ENCODE measurements at places on chromosomes 11 and 22.

GRCh38 chr11:3229673-3230630 is 2.3 kb downstream of the MRGPRE start:
- DNase-seq, result no peak

DNA sequence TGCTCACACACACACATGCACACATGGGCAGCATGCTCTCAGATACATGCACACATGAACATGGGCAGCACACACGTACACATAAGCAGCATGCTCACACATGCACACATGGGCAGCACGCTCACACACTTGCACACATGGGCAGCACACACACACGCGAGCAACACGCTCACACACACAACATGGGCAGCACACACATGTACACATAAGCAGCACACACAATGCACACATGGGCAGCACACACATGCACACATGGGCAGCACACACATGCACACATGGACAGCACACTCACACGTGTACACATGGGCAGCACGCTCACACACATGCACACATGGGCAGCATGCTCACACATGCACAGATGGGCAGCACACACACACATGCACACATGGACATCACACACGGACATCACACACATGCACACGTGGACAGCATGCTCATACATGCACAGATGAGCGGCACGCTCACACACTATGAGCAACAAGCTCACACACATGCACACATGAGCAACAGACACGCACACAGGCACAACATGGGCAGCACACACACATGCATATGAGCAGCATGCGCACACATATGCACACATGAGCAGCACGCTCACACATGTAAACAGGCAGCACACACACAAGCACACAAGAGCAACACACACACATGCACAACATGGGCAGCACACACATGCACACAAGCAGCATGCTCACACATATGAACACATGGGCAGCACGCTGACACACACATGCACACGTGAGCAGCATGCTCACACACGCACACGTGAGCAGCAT is 43.0 kb downstream of the RTN4R start:
- DNase-seq, result no peak

GRCh38 chr22:25942856-25943411 is 200.9 kb downstream of the MYO18B start:
- DNase-seq, result peak; percentile 11

DNA sequence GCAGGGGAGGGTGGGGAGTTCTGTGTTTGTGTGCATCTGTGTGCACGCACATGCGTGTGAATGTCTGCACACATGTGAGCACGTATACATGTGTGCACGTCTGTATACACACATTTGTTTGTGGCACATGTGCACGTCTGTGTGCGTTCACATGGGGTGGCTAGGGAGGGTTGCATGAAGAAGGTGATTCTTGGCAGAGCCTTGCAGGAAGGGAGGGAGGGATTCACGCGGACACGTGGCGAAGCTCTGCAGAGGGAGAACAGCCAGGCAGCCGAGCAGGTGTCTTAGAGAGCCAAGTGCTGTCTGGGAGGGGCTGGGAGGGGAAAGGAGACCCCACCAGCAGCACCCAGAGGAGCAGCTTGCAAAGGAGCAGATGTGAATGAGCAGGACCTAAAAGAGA is 372.1 kb downstream of the BRD1 start:
- no peak for DNase-seq

GRCh38 chr22:41799486-41800347 is 762 bp upstream of the CCDC134 start:
- peak; percentile 15 for DNase-seq
